Heart left ventricle (tissue), 16 donors: ENCODE measurements at places on chromosomes 7 and 10. TPM values are rescaled to one million over a fixed set of nuclear protein-coding genes. Genes with fewer than 3 reads are reported as not detected.
A peak's percentile ranks its signal among the peaks of the same experiment; 100 is the strongest.

- DNase-seq = no peak
These were observed 349.7 kb downstream of the MDFIC start for GRCh38 chr7:115271332-115272235.

NME8 gene
- polyA plus RNA-seq = not detected

LRRC18 gene
- polyA plus RNA-seq = not detected

DNA sequence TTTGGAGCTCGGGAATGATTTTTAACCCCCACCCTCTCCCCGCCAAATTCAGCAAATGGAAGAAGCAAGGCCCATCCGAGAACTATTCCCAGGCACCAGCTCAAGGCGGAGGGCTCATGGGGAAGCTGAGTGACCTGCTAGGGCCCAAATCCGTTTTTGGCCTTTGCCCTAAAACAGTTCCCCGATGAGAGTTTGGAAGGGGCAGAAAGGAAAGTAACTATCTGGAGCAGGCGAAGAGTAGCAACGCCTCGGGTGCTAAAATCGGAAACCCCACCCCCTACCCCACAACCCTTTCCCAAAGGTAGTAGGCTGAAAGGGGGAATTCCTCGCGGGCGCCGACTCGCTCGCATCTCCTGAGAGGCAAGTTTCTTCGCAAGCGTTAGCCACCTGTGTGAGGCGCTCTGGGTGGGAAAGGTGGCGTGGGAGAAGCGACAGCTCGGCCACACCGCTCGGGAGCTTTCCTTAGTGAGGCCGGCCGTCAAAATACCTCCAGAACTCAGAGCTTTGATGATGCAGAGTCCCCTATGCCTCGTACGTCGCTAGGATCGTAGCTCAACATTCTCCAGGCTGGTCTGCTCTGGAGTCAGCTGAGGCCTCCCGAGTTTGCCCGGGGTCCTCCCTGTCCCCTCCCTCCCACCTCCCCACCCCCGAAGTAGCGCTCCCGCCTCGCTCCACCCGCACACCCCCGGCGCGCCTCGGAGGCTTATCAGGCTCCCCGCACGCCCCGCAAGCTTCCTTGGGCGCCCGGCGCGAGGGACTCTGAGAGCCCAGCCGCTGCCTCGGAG, 642 bp upstream of the PRKG1 start:
- DNase-seq = peak; percentile 34

DNA sequence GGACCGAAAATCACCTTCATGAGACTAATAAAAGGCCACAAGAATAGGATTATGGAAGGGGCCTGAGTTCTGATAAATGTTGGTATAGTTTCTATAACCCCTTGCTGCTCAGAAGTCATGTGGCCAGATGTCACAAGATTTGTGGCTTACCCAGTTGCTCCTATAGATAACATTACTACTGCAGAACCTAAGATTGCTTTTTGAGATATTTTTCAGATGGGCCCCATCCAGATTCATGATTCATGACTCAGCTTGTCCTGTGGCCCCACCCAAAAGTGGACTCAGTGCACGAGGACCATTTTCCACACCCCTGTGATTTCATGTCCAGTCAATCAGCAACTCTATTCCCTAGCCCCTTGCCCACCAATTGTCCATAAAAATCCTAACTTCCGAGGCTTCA, 209.0 kb downstream of the ACTR3B start:
- no peak for DNase-seq

WDFY4 gene
- 0.46 TPM for polyA plus RNA-seq

EN2 gene
- polyA plus RNA-seq = 0.08 TPM

GRCh38 chr7:130366564-130366963, 13.7 kb upstream of the CPA1 start:
- no peak for DNase-seq
